ENCODE measurements at places on chromosomes 6 and 20.

DNA sequence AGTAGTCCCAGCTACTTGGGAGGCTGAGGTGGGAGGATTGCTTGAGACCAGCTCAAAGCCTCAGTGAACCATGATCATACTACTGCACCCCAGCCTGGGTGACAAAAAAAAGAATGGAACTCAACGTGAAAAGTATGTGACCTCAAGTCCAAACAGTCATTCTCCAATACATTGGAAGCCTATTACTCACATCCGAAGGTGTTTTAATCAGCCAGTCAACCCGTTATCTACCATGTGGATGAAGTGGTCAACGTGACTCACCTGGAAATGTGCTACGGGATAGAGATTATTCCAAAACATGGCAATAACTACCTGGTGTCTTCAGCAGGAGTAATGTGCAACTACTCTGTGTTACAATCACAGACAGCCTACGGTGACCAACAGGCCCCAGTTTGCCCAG, 85.8 kb upstream of the TOP1 start:
- no peak for DNase-seq

DNA sequence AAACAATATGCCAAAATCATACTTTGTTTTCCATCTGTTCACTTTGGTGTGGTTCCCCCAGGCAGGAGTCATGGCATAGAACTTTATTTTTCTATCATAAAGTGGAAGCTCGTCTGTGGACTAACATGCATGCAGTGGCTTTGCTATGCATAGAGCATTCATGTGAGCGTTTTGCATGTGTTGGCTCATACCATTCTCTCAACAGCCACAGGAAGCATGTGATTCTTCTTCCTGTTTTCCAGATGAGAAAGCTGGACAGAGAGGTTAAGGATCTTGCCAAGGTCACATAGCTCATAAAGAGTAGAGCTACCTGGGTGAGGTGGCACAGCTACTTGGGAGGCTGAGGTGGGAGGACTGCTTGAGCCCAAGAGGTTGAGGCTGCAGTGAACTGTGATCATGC, 123.4 kb upstream of the HDGFL1 start:
- no peak for DNase-seq

DNA sequence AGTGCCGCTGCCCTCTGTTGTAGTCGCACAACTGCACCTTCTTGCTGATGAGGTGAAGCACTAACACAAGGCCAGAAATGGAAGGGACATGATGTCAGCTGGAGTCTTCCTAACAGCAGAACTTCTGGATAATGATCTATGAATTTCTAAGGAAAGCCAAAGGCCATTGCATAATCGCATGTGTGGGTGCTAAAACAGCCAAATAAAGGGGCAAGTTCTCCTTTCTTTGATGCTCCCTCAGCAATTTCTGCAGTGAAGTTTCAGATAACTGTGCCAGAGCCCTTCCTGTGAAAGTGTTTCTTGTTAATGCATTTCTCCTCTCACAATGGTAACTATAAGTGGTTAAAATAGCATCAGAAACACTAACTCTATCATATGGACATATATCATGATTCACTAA, 8.0 kb upstream of the F13A1 start:
- no peak for DNase-seq

- peak; percentile 59 for DNase-seq
Measured at GRCh38 chr6:146543211-146543939, at the start of gene RAB32. Gene RAB32 (plus strand): TSS chr6:146543833. CDS start chr6:146543872, 39 bp downstream.

DNA sequence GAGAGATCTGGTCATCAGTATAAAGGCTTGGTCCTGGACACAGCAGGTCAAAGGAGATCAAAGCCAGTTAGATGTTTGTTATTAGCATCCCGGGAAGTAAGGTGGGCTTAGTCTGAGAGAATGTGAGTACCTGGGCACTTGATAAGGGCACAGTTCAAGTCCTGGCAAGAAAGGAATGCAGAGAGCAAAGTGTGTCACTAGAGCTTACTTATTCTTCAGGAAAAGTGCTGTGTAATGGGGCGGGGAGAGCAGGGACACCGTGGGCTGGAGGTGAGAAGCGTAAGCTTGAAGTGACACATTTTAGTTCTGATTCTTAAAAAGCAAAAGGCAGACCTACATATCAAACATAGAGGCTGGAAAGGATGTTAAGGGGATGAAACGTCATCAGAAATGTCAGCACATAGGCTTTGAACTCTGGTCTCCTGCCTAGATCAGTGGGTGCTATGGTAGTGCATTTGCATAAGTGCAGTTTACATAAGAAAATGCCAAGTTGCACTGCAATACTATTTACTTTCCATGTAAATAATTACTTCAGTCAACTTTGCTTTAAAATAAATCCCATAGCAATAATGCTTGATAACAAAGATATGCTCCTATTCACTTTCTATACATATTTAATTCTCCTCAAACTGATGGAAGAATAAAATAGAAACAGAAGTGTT, 2.6 kb downstream of the SAMD5 start:
- no peak for DNase-seq

Data from activated CD8-positive, alpha-beta memory T cell treated with anti-CD3 and anti-CD28 coated beads for 24 hours (primary cell).